ENCODE measurements at places on chromosomes 6 and 20.

DNA sequence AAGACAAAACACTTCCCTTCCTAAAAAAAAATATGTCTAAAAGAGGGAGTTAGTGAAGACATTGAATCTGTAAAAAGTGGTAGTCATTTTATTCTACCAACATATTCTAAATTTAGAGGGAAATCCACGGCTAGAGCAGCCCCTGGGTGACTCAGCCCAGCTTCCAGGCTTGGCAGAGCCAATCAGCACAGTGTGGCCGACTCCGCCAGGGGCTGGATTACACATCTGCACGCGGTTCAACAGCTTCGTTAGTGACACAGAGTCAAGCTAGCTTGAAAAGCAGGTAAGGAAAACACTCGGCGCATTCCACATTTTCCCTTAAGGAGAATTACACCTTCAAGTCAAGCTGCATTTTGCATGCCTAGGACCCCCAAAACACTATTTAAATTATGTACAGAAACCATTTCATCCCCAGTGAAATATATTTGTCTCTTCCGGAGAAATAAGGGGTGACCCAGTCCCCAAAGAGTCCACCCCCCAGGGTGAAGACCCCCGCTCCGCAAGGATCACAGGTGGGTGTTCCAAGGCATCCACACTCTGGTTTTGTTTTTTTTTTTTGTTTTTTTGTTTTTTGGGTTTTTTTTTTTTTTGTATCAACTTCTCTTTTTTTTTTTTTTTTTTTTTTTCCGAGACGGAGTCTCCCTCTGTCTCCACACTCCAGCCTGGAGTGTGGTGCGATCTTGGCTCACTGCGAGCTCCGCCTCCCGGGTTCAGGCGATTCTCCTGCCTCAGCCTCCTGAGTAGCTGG, 58.4 kb upstream of the ARID1B start:
- no peak for DNase-seq

- no peak for DNase-seq
These were observed 2.1 kb downstream of the TSPYL4 start for GRCh38 chr6:116251568-116252384.

GRCh38 chr6:98831057-98831958, 3.1 kb upstream of the POU3F2 start:
- no peak for DNase-seq

- no peak for DNase-seq
These were observed 38.9 kb downstream of the STK35 start for GRCh38 chr20:2140561-2140960.

DNA sequence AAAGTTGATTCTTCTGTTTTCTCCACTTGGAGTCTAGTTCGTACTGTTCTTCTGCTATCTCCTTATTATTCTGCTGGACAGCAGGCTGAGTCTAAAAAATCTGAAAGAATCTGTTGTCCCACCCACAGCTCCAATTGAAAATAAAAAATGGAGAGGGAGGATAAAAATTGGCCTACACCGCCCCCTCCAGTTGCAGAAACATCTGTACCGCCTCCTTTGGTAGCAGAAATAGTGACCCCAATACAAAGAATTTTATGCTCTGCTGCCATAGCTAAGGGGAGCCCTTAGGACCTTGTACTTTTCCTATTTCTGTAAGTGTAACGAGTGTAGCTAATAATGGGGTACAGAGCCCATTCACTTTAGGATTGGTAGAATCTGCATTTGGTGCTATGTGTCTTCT, 4.9 kb upstream of the FKBP1A start:
- no peak for DNase-seq

DNA sequence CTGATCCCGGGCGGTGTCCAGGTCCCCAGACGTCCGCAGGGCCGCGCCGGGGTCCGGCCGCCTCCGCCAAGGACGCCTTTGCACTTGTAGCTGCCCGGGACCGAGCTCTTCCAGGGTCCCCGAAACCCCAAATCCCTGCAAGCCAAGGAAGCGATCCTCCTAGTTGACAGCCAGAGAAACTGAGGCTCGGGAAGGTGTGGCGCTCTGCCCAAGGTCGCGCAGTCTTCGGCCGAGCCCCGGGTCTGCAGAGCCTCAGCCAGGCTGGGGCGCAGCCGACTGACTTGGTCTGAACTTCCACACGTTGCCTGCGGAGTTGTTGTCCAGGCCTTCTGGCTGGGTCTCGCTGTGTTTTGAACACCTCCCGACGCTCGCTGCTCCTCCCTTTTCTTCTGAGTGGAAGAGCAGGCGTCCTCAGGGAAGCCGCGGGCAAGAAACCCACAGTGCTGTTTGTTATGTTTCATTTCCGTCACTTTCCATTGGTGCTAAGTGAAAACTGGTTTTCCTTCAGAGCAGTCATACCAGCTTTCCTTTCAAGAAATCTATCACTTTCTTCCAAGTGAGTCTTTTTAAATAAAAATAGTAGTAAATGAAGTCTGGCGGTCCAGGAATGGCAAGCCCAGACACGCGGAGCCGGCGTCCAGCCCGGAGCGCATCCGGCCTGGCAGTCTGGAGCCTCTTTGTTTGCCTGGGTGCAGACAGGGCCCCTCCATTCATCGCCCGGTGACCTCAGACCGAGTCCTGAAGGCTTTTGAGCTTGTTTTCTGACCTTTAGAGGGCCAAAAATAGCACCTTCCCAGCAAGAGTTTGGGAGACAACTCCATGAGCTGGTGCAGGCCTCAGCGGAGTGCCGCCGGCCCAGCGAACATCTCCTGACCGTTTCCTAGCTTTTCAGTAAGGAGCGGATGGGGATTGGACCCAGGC, 698 bp downstream of the FAM210B start:
- no peak for DNase-seq

- no peak for DNase-seq
These were observed 48.5 kb downstream of the FHL5 start for GRCh38 chr6:96611342-96611991.

- DNase-seq = no peak
These were observed 204.0 kb downstream of the PTPRK start for GRCh38 chr6:128316258-128316929.

GRCh38 chr6:35496036-35496840, 641 bp downstream of the TEAD3 start:
- DNase-seq = no peak

GRCh38 chr6:53692172-53692571, 26.6 kb upstream of the KLHL31 start:
- DNase-seq = no peak

- DNase-seq = no peak
These were observed 28.5 kb upstream of the ERVFRD-1 start for GRCh38 chr6:11140056-11140455.

DNA sequence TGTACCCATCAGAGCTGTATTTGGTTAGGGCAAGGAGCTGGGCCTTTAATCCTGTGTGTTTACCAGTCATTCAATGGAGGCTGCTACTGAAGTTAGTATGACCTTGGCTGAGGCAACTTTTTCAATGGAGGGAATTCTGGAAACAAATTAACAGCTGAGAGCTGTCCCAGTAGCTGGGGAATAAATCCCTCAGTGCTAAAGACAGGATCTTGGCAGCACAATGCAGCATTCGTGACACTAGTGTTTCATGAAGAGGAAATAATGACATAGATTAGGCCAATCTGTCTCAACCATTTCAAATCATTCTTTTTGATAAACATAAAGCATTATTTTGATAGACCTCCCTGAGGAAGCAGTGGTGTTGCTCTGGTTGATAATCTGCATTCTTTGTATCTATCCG, 42.9 kb downstream of the GRM1 start:
- no peak for DNase-seq

DNA sequence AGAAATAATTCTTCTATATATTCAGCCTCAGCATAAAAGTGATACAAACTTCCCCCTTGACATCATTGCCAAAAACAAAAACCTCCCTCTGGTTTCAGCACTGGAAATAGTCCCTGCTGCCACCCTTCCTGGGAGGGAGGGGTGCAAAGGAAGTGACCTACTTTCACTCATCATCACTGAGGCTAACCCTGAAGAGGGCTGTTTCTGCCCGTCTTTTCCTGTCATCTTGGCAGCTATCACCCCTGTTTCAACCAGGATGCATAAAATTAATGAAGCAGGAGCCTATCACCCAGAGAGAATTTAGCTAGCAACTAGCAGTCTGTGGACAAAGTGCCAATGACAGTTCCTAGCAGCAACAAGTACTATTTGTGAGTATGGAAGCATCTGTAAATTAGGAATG, 397.8 kb downstream of the LAMA2 start:
- no peak for DNase-seq

GRCh38 chr6:148747471-148748165, 788 bp downstream of the UST start:
- no peak for DNase-seq

- no peak for DNase-seq
These were observed 556 bp upstream of the MROH8 start for GRCh38 chr20:37179683-37180524.

- no peak for DNase-seq
These were observed 68.7 kb upstream of the MYL9 start for GRCh38 chr20:36472637-36473090.

DNA sequence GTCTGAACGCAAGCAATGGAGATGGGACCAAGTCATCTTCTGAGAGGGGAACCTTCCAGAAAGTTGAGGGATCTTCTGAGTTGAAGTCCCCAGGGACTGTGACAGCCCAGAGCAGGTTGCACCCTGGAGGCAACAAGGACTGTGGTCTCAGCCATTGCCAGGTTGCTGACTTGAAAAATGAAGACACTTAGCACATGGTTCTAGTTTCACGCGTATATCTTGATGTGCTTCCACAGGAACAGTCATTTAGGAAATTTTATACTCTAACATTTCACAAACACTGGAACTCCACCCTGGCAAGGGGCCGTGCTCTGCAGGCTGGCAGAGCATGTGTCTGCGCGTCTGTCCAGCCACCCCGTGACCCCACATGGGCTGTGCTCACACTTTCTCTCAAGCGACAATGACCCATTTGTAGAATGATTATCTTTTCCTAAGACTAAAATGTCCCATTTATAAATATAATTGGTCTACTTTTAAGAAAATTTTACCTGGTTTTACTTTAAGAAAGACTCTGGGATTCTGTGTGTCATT, 157.0 kb downstream of the ERMARD start:
- no peak for DNase-seq

DNA sequence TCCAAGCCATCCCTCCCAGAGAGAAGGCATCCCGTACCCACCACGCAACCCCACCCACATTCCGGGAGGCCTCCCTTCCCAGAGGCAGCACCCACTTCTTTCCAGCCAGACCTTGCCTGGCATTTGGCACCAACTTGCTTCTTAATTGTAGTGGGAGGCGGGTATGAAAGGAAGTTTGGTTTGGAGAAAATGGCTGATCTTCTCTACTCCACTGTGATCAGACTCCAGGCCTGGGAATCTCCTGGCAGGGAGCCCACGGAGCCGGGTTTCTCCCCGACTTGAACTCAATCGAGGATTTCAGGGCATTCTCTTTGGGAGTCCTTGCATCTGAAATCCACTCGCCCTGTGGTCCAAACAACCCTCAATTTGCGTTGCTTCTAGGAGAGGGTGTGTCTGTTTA, 107.1 kb downstream of the ZDHHC14 start:
- no peak for DNase-seq

GRCh38 chr20:50284811-50285375, 94.3 kb downstream of the CEBPB start:
- DNase-seq = no peak

GRCh38 chr20:22575087-22575721, 9.2 kb downstream of the FOXA2 start:
- DNase-seq = no peak

DNA sequence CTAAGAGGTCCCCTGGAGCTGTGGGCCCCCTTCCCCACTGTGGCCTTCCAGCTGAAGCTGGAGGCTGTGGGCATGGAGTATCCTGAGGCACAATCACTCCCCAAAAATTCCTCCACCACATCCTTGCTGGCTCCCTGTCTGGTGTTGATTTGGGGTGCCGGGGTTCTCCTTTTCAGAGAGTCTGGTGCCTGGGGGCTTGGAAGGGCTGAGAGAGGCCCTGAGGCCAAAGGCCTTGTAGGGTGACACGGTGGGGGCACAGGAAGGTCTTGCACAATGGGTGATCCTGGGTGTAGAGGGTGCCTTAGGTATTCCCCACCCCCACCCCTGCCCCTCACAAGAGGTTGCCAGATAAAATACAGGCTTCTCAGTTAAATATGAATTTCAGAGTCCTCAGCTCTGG, 33.2 kb upstream of the VEGFA start:
- DNase-seq = no peak

DNA sequence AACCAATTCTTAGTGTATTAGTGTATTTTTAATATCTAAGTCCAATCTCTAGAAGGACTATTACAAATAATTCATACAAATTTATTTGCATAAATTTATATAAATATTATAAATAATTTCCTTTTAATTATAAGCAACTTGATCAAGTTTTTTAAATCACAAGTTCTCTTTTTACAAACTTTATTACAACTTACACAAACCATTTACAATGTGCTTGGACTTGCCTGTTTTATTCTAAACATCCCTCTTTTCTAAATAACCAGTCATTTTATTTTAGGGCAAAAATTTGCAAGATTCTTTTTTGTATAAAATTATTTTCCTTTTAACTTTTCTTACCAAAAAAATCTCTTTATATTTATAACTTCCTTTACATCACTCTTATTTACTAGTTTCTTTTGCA, 83.5 kb upstream of the SYNCRIP start:
- no peak for DNase-seq

DNA sequence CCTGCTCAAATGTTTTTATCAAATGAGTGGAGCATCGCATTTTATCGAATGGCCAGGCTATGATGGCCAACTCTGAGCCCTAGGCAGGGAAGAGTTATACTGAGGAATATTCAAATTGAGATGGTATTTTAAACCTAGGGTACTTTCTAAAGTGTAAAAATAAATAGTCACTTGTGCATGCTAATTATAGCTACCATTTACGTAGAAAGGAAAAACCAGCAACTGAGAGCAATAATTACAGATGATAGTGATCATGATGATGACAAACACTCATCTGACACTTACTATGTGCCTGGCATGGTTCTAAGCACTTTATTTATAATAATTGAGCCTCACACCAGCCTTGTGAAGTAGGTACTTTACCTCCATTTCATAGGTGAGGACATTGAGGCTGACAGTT, 455.7 kb downstream of the CD83 start:
- DNase-seq = no peak

GRCh38 chr6:133062696-133063306, 178.4 kb upstream of the EYA4 start:
- no peak for DNase-seq

GRCh38 chr6:26457264-26457805, 420 bp upstream of the BTN2A1 start:
- no peak for DNase-seq

GRCh38 chr6:41538556-41539182, 7.5 kb upstream of the FOXP4 start:
- DNase-seq = no peak

GRCh38 chr20:50048420-50049166, 64.4 kb downstream of the UBE2V1 start:
- DNase-seq = no peak

DNA sequence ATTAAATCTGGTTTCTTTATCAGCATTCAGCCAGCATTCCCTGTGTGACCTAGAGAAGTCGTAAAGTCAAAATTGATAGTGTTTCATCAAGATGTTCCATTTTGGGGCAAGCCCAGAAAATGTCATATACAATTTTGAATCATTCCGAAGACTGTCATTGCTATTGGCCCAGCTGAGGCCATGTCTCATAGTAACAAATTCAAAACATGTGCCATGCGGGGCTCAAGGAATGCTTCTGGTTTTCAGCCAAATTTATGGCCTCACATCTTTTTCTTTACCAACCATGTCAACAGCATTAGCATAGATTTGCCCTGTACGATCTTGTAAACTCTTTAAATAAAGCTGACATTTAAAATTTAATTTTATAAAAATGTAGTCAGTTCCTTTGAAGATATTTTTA, 314.7 kb downstream of the PAX1 start:
- DNase-seq = no peak

- no peak for DNase-seq
These were observed 71.3 kb downstream of the ARHGAP18 start for GRCh38 chr6:129638686-129639085.

All from NCI-H460 (cell line).